ENCODE measurements at places on chromosomes 7 and 10.

- no peak for DNase-seq
These were observed 48.4 kb downstream of the HGF start for GRCh38 chr7:81721437-81721836.

- no peak for DNase-seq
These were observed 246.5 kb upstream of the AOAH start for GRCh38 chr7:36970551-36971514.

- DNase-seq: no peak
These were observed 44.8 kb downstream of the MALSU1 start for GRCh38 chr7:23343806-23344475.

GRCh38 chr7:21753071-21753470 lies 192.6 kb downstream of the CDCA7L start:
- DNase-seq: no peak
